ENCODE measurements at places on chromosomes 13 and 19.
A peak's percentile ranks its signal among the peaks of the same experiment; 100 is the strongest.

- no peak for DNase-seq
Measured at GRCh38 chr19:35207391-35207871, 21.1 kb downstream of the FAM187B start.

DNA sequence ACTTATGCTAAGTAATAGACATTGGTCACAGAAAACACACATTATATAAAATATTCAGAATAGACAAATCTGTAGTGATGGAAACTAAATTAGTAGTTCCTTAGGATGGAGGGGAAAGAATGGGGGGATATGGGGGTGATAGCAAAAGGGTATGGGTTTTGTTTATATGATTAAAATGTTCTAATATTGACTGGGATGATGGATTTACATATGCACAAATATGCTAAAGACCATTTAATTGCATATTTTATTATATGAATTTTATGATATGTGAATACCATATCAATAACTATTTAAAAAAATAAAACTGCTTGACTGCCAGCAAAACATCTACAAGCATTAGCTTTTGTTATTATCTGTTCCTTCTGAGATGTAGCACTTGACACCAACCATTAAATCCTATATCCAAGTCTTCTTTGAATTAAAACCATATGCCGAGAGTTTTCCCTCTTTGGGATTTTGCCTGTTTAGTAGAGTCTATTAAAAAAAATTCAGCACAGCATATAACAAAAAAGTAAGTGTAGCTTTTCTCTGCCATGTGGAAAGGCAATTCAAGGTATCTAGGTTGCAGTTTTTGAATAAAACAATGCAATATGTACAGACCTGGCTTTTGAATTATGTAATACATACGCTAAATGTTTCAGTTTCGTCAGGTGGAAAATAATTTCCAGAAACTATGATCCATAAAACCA is 2584.1 kb upstream of the PCDH20 start:
- DNase-seq = no peak

GRCh38 chr13:63086286-63086685 is 1670.6 kb upstream of the PCDH20 start:
- no peak for DNase-seq

DNA sequence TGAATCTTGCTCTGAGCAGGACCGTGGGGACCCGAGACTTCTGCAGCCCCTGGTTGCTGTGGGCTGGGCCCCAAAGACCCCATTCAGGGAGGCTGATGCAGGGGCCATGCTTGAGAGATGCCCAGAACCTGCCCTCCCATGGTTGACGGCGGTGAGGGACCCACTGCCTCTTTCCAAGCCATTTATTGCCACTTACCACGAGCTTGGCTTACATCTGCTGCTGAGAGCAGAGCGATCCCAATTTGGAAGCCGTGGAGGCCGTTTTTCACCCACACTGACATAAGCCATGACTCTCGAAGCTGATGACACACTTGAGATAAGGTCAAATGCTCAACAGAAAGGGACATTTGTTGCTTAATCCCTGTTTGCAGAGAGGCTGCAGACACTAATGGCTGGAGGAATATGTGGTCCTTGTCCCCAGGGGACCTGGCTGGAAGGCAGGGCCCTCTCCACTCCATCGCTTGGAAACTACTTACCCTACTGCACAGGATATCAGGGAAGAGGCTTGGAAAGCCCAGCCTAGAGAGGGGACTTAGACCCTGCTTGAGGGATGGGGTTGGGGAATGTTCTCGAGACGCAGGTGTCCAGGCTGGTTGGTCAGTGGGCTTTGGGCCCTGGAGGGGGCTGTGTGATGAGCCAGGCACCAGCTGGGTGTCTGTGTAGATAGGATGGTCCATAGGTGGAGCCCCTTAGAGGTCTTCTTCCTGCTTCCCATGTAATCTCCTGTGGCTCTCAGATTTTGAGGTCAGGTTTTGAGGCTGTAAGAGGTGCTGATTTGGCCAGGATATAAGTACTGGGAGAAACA is 15.3 kb downstream of the ZNF536 start:
- no peak for DNase-seq

- no peak for DNase-seq
Measured at GRCh38 chr19:39038098-39038497, 5.7 kb upstream of the FBXO27 start.

- DNase-seq = no peak
Measured at GRCh38 chr19:12867120-12868099, 13.8 kb downstream of the DNASE2 start.

GRCh38 chr13:34750078-34750931 is 191.8 kb upstream of the NBEA start:
- peak; percentile 30 for DNase-seq

DNA sequence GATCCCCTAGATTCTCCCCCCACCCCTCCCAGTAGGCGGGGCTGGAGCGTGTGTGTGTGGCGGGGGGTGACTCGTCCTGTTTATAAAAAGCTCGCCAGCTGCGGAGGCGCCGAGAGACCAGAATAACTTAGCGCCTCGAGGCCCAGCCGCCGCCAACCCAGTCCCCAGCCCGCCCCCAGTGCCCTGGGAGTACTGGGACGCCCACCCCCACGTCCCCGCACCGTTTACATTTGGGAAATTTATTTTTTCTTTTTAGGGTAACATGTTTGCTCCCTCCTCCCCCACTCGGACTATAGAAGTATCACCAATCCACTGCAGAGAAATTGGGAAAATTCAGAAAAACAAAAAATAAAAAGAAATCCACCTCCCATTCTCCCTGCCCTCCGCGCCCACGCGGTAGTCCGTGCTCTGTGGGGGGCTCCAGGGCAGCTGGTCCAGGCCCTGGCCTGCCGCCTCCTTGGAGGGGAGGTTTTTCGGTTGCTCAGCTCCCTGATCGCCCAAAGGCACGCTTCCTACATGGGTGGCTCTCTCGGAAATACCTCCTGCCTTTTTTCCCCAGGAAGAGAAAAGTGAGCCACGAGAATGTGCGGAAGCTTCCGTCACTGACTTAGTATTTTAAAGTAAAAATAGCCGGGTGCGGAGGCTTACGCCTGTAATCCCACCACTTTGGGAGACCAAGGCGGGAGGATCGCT is 1.5 kb upstream of the RAB3A start:
- DNase-seq = no peak

DNA sequence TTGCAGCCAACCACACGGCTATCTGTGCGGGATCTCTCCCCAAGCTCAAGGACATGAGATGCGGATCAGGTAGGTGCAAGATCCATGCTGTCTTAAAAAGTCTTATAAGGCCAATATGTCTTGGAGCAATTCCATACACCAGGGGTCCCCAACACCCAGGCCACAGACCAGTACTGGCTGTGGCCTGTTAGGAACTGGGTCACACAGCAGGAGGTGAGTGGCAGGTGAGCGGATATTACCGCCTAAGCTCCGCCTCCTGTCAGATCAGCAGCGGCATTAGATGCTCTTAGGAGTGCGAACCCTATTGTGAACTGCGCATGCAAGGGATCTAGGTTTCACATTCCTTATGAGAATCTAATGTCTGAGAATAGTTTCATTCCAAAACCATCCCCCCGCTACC is 68.8 kb upstream of the ZNF599 start:
- DNase-seq = no peak

DNA sequence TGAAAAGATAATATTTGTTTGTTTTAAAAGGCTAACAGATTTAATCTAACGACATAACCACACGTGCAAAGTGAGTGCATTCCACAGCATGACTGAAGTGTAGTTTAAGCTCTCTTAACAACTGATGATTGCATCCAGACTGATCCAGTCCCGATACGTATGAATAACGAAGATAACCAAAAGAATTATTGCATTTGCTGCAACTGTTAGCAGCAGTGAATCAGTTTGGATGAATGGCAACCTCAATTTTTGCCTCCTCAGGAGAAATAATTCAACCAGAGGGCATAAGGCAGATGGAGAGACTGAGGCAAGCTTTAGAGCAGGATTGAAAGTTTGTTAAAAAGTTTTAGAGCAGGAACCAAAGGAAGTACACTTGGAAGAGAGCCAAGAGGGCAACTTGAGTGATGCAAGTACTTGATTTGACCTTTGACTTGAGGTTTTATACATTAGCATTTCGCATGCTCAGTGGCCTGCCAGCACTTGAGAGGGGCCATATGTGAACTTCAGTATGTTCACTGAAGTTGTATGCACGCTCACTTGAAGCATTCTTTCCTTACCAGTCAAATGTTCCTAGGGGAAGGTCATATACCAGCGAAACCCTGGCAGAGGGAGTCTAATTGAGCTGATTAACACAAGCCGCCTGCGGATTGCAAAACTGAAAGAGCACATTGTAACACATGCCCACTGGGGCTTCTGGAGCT is 835.0 kb upstream of the PCDH20 start:
- no peak for DNase-seq

GRCh38 chr13:46015366-46015765 is 37.2 kb downstream of the ZC3H13 start:
- no peak for DNase-seq

DNA sequence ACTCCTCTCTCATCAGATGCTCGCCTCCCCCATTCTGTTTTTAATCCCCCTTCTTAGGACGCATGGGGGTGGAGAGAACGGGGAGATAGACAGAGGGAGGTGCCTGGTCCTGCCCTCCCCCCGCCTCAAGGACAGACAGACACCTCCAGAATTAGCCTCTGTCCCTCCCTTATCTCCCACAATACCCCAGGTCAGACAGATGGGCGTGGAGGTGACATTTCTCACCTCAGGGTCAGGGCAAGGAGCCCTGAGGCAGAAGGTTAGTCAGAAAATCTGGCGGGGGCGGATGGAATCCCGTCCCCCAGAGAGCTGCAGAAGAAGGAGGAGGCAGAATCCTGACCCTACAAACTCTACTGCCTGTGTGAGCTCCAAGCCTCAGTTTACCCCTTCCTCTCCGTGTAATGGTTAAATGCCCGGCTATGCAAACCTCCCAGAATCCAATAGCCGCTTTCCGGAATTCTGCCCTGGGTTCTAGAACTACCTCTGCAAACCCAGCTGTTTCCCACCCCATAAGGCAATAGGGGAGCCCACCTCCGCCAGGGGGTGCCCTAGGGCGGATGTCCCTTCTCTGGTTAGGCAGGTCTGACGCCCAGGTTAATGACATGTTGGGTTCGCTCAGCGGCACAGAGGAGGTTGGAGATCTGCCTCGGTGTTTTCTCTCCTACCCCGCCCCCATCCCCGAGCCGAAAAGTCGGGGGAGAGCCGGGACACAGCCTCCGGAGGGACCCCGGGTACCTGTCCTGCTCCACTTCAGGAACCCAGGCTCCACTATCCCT is 900 bp downstream of the PPP1R13L start:
- no peak for DNase-seq

- DNase-seq = no peak
Measured at GRCh38 chr13:48571126-48571913, 38.4 kb upstream of the RCBTB2 start.

GRCh38 chr13:42715909-42716308 is 65.5 kb upstream of the FAM216B start:
- DNase-seq = no peak

GRCh38 chr13:100773429-100773828 is 98.8 kb upstream of the TMTC4 start:
- no peak for DNase-seq

DNA sequence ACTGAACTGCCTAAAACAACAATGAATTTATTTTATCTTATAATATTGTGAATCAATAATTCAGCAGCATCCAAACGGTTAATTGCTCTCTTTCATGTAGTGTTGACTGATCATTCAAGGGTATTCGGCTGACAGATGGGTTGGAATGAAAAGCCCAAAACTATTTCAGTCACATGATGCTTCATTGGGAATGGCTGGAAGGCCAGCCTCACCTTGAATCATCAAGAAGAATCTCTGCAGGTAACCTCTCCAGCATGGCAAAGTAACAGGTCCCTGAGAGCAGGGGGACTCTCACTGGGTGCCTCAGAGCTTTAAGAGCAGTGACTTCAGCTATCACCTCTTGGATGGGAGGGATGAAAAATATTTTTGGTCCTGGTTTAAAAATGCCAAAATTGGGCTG is 1395.7 kb downstream of the OLFM4 start:
- no peak for DNase-seq

GRCh38 chr13:37481885-37482227 is 116.7 kb downstream of the POSTN start:
- no peak for DNase-seq

DNA sequence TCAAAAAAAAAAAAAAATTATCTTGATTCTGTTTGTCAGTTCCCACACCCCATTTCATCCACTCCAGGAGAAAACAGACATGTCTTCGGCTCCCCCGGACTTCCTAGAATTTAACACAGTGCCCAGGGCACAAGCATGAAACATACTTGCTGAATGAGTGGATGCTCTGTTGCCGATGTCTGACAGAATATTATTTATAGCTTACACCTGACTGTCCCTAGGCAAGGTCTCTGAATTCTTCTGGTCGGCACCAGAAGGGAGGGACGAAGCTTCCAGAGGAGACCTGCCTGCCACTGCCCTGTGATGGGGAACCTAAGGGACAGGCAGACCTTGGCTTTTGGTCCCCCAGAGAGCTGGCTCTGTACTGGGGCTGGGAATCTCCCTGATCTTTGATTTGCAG is 43.9 kb upstream of the PEG3 start:
- DNase-seq = no peak

DNA sequence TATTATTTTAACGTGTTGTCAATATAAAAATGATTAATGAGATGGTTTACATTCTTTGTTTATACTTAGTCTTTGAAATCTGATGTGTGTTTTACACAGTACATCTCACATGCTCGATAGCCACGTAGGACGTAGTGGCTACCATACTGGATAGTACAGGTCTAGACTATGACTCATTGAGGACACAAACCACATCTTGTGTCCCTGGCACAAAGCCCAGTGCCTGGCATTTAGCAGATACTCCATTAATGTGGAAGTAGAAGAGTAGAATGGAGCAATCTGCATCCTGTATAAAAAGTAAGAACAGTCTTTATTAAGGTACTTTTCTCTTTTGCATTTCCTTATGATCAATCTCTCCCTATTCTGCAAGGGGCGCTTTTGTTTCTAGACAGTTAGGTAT is 49.0 kb upstream of the FRY start:
- no peak for DNase-seq

- no peak for DNase-seq
Measured at GRCh38 chr13:98962901-98963590, 14.8 kb downstream of the DOCK9 start.

DNA sequence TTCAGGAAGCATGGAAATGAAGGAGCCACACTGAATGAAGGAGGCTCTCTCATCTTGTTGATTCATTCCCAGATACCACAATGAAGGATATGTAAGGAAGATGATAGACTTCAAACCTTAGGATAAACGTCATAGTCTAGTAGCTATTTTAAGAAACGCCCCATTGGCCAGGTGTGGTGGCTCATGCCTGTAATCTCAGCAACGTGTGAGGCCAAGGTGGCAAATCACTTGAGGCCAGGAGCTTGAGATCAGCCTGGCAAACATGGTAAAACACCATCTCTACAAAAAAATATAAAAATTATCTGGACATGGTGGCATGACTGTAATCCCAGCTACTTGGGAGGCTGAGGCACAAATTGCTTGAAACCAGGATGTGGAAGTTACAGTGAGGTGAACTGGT is 17.1 kb upstream of the ZNF841 start:
- no peak for DNase-seq

GRCh38 chr19:10227026-10227971 is 3.8 kb downstream of the S1PR2 start:
- DNase-seq = no peak
